ENCODE measurements at places on chromosomes 1 and 21. TPM values are rescaled to one million over a fixed set of nuclear protein-coding genes. Genes with fewer than 3 reads are reported as not detected.

GRCh38 chr1:153363641-153364040 lies 6.0 kb downstream of the S100A9 start:
- DNase-seq: no peak

The KMO gene
- total RNA-seq: not detected

DNA sequence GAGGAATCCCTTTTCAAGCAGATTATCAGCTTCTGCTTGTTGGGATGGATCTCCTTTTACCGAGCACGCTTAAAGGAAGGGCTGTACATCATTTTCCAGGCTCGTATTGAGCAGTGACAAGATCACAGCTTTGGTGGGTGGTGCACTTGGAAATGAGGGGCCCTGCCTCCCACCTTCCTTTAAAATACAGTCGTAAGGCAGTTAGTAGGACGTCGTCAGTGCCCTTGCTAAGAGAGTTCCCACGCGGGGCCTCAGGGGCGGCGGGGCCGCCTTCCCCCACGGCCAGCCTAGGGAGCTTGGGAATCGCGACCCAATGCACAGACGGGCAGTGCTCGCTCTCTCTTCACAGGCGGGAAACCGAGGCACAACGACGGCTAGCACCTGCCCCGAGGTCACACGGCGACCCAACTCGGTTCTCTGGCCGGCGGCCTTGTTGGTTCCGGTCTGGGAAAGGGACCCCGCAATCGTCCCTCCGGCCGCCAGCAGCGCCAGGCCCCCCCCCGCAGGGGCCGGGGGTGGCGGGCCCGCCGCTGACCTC lies 58.6 kb downstream of the H3-3A start:
- DNase-seq: no peak

The CYP4A11 gene
- total RNA-seq: not detected

DNA sequence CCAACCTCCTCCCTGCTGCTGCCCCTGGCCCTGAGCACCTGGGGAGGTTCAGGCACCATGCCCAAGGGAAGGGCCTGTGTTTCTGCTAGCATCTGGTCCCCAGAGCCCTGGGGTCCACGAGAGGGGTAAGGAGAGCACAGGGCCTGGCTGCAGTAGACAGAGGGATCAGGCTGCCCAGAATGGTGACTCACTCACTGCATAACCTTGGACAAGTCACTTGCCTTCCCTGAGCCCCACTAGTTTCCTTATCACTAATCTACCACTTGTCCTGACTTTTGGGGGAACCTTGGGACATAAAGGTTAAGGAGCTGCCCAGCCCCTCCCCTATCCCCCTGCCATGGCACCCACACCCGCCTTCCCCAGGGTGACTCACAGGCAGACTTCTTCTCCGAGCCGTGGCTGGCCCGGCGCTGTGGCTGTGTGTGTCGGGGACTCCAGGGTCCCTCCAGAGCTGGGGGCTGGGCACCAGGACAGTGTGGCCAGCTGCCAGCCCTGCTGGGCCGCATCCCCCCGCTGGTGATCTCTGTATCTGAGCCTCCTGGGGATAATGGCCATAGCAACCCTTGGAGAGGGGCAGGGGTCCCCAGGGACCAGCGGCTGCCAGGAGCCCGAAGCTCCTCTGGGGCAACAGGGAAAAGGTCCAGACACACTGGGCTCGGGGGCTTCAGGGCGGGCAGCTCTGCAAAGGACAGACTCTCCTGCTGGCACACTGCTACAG lies 4.0 kb downstream of the ARHGEF19 start:
- no peak for DNase-seq

DNA sequence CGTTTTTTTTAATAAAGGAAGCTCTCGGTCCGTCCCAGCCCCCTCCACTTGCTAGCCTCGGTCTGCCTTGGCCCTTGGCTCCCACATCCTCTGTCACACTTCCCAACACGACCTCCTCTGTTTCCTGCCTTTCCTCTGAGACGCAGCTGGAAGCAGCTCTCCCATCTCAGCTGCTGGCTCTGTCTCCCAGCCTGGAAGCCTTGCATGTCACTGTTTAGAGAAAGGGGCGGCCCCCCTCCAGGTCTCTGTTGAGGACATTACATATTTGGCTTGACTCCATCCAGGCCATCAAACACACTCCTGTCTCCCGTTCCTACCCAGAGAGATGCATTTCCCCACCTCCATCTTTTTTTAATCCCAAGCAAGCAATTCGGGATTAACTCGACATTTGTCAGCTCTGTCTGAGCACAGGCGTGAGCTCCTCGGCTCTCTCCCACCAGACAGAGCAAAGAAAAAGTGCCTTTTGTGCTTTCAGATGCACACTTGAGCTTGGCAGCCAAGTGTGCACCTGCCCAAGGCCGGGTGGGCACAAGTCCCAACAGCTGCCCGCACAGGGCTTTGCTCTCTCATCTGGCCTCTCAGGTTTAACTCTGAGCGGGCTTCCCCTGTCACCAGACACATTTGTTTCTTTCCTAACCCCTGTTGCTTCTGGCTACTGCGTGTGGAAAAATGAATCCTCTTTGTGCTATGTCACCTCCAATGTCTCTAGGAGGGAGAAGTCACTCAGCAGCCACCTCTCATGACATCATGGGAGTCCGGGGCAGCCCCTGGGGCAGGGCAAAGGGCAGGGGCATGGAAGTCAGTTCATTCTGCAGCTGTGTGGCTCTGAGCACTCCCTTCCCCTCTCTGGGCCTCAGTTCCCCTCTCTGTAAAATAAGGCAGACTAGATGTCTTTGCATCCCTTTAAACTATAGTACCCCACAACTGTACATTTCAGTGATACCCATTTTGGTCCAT lies 108.3 kb downstream of the KCND3 start:
- peak; percentile 5 for DNase-seq

- no peak for DNase-seq
Observed at GRCh38 chr1:3125078-3125477, 56.1 kb downstream of the PRDM16 start.

DNA sequence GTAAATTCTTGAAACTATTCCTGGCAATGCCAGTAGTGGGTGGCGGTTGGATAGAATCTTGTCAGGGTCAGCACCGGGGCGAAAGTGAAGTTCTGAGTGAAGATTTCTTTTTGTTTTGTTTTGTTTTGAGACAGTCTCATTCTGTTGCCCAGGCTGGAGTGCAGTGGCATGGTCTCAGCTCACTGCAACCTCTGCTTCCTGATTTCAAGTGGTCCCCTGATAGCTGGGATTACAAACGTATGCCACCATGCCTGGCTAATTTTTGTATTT lies 33.3 kb downstream of the PCNT start:
- no peak for DNase-seq

- no peak for DNase-seq
Observed at GRCh38 chr1:210626341-210626740, 297.6 kb downstream of the HHAT start.

- DNase-seq: peak; percentile 17
Observed at GRCh38 chr1:160768295-160768657, 27.7 kb upstream of the LY9 start.

The CCDC181 gene
- 0.56 TPM for total RNA-seq

The HENMT1 gene
- total RNA-seq: 3.7 TPM

DNA sequence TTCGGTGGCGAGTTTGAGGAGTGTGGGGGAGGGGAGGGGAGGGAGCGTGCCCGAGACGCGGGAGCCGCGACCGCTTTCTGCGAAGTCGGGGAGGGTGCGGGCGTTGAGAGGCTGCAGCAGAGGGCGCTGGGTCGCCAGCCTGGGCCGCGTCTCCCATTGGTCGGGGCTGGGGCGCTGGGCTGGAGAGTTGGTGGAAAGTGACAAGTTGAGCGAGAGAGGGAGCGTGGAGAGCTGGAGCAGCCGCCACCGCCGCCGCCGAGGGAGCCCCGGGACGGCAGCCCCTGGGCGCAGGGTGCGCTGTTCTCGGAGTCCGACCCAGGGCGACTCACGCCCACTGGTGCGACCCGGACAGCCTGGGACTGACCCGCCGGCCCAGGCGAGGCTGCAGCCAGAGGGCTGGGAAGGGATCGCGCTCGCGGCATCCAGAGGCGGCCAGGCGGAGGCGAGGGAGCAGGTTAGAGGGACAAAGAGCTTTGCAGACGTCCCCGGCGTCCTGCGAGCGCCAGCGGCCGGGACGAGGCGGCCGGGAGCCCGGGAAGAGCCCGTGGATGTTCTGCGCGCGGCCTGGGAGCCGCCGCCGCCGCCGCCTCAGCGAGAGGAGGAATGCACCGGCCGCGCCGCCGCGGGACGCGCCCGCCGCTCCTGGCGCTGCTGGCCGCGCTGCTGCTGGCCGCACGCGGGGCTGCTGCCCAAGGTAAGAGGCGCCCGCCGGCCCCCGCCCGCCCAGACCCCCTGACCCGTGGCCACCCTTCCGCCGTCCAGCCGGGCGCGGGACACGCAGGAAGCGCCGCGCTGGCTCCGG lies at the start of gene ROR1:
Gene ROR1 (plus strand): TSS at position 203 of the 802 bp plus-strand sequence.
- DNase-seq: peak; percentile 80

The SAMSN1 gene
- total RNA-seq: 7.4 TPM

The NID1 gene
- 27.8 TPM for total RNA-seq

The IRF6 gene
- total RNA-seq: 34.9 TPM

The ARTN gene
- total RNA-seq: 0.40 TPM

DNA sequence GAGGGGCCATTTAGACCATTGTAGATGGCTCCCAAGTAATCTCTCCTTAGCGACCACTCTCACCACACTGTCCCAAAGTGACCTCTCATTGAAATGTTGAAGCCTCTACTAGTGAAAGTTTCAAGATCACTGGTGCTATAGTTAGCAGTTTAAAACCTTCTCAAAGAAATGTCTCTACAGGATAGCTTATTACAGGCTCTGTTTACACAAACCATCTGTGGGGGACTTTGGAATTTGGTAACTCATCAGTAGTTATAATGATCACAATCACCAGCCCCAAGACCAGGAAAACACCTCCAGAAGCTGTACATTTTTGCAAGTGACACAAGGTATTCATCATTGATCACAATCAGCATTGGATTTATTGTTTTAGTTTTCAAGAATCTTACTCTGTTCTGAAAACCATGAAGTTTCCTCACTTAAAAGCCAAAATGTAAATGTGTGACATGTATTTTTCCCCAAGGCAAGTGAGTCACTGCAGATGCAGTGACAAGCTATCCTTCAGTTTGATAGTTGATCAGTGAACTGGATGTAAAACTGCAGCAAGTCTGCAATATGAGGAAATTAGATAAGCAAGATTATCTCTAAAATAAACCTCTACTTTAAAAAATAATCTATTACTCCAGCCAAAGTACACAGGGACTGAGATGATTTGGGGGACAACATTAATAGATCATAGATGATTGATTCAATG lies 41.9 kb downstream of the C21orf91 start:
- DNase-seq: no peak

- DNase-seq: no peak
Observed at GRCh38 chr1:174875306-174875705, 124.4 kb upstream of the CACYBP start.

The TMEM52 gene
- not detected for total RNA-seq

The NRIP1 gene
- total RNA-seq: 37.5 TPM

GRCh38 chr21:38913120-38913892 lies 107.6 kb downstream of the ETS2 start:
- peak; percentile 96 for DNase-seq

GRCh38 chr1:27538793-27539192 lies 48.8 kb upstream of the WASF2 start:
- DNase-seq: no peak

- DNase-seq: no peak
Observed at GRCh38 chr1:167515893-167516321, 2.4 kb downstream of the CD247 start.

- DNase-seq: no peak
Observed at GRCh38 chr1:189513091-189513490, 964.6 kb downstream of the BRINP3 start.

The TNFRSF25 gene
- total RNA-seq: 10.3 TPM

DNA sequence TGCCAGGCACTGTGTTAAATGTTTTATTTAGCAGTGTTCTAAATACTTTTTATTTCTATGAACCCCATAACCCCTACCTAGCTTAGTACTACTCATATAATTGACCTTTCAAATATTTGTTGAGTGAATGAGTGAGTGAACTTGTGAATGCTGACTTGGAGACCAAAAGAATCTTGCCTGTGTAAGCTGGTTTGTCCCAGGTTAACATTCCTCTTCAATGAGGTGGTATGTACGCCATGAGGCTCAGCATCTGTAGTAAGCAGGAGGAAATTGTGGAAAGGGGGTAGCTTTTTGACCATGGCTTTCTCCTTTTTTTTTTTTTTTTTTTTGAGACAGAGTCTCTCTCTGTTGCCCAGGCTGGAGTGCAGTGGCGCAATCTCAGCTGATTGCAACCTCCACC lies 14.6 kb downstream of the MED18 start:
- DNase-seq: no peak
